ENCODE measurements at places on chromosomes 1 and 21. TPM values are rescaled to one million over a fixed set of nuclear protein-coding genes. Genes with fewer than 3 reads are reported as not detected.
A peak's percentile ranks its signal among the peaks of the same experiment; 100 is the strongest.

- H3K27me3 ChIP-seq, result no peaks in the 10 kb centered on the region
- H3K4me3 ChIP-seq, result no peak overlapping the region
- H3K36me3 ChIP-seq, result no peaks in the 10 kb centered on the region
- H3K27ac ChIP-seq, result no peak overlapping the region
- H3K4me1 ChIP-seq, result no peaks in the 10 kb centered on the region
Measured at GRCh38 chr21:39721885-39722284, 23.1 kb upstream of the IGSF5 start.

- H3K4me1 ChIP-seq, result no peaks in the 10 kb centered on the region
Measured at GRCh38 chr1:38790422-38791163, 69.0 kb downstream of the RRAGC start.

The RAB25 gene
- total RNA-seq, result not detected

- no peak overlapping the region for H3K27ac ChIP-seq
- H3K36me3 ChIP-seq, result no peaks in the 10 kb centered on the region
- no peak overlapping the region for H3K4me3 ChIP-seq
- H3K4me1 ChIP-seq, result no peaks in the 10 kb centered on the region
- no peak for DNase-seq
Measured at GRCh38 chr1:222955964-222956363, 141.1 kb downstream of the DISP1 start.

GRCh38 chr1:180000575-180000974 is 46.0 kb downstream of the CEP350 start:
- no peak overlapping the region for H3K27ac ChIP-seq
- peaks cover 2% of the 10 kb centered on the region for H3K36me3 ChIP-seq
- no peak overlapping the region for H3K4me3 ChIP-seq
- H3K27me3 ChIP-seq, result no peaks in the 10 kb centered on the region
- no peak for DNase-seq

The VANGL2 gene
- total RNA-seq, result not detected

- no peaks in the 10 kb centered on the region for H3K4me1 ChIP-seq
- H3K27me3 ChIP-seq, result peaks cover 19% of the 10 kb centered on the region
- no peaks in the 10 kb centered on the region for H3K36me3 ChIP-seq
- H3K27ac ChIP-seq, result no peak overlapping the region
- no peak for DNase-seq
Measured at GRCh38 chr21:33149181-33149580, 79.2 kb downstream of the OLIG1 start.

DNA sequence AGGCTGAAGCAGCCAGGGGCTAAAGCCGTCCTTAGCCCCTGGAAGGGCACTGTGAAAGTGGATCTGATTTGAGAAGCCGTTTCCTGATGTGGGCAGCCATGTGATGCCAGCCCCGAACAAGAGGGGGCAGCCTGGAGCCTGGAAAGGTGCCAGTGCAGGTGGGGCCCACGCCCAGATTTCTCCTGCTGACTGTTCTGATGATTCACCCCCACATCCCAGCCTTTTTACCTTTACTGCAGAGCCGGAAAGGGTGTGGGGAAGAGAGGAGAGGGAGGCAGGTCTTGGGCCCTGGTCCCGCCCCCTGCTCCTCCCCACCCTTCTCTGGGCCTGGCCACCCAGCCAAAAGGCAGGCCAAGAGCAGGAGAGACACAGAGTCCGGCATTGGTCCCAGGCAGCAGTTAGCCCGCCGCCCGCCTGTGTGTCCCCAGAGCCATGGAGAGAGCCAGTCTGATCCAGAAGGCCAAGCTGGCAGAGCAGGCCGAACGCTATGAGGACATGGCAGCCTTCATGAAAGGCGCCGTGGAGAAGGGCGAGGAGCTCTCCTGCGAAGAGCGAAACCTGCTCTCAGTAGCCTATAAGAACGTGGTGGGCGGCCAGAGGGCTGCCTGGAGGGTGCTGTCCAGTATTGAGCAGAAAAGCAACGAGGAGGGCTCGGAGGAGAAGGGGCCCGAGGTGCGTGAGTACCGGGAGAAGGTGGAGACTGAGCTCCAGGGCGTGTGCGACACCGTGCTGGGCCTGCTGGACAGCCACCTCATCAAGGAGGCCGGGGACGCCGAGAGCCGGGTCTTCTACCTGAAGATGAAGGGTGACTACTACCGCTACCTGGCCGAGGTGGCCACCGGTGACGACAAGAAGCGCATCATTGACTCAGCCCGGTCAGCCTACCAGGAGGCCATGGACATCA is at the start of gene SFN:
Gene SFN (plus strand): TSS at position 369 of the 904 bp plus-strand sequence. CDS start 64 bp downstream, at position 433.
- H3K27me3 ChIP-seq, result no peaks in the 10 kb centered on the region
- no peaks in the 10 kb centered on the region for H3K36me3 ChIP-seq
- peaks cover 7% of the 10 kb centered on the region for H3K4me1 ChIP-seq
- H3K4me3 ChIP-seq, result no peak within 1 kb of the TSS
- H3K27ac ChIP-seq, result no peak within 1 kb of the TSS

The F13B gene
- not detected for total RNA-seq

The DYNLT5 gene
- total RNA-seq, result under 0.01 TPM

- H3K27ac ChIP-seq, result no peak overlapping the region
- H3K36me3 ChIP-seq, result peaks cover 3% of the 10 kb centered on the region
- no peak for DNase-seq
- peaks cover 60% of the 10 kb centered on the region for H3K4me1 ChIP-seq
- no peak overlapping the region for H3K4me3 ChIP-seq
Measured at GRCh38 chr1:27598295-27598687, 5.7 kb downstream of the AHDC1 start.

DNA sequence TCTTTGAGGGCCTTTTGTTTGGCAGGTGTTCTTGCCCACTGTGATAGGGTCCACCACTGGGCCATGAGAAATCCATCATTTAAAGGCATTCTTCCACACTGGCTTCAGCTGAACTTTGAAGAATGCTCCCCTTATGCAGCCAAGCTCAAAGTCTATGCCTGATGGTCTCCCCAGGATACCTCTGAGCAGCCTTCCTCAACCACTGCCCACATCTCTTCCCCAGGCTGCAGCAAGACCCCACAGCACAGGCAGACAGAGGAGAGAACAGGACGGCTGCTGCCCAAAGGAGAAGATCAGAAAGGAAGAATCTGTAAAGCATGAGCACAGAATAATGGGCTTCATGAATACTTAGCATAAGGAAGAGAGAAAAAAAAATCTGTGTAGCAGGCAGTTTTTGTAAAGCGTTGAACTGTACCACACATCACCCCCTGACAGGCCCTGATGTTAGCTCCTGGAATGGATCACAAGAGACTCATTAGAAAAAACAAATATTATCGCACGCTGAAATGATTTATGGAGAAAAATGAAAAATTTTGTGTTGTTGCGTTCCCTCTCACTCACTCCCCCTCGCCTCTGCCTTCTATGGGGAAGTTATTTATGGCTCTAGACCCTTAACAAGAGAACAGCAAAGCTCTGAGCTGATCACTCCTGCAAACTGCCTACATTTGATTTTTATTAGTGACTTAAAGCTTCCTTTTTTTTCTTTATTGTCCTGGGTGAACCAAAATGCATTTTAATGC is 134.1 kb downstream of the TMEM53 start:
- no peaks in the 10 kb centered on the region for H3K4me1 ChIP-seq
- peaks cover 27% of the 10 kb centered on the region for H3K27me3 ChIP-seq
- H3K4me3 ChIP-seq, result no peak overlapping the region
- no peak overlapping the region for H3K27ac ChIP-seq
- DNase-seq, result no peak
- H3K36me3 ChIP-seq, result no peaks in the 10 kb centered on the region

- H3K27ac ChIP-seq, result peak overlapping the region; percentile 95
- H3K27me3 ChIP-seq, result no peaks in the 10 kb centered on the region
- DNase-seq, result peak; percentile 88
- peaks cover 50% of the 10 kb centered on the region for H3K4me1 ChIP-seq
- H3K4me3 ChIP-seq, result no peak overlapping the region
- peaks cover 4% of the 10 kb centered on the region for H3K36me3 ChIP-seq
Measured at GRCh38 chr1:21931171-21932093, 5.7 kb downstream of the HSPG2 start.

- H3K27me3 ChIP-seq, result no peaks in the 10 kb centered on the region
- H3K36me3 ChIP-seq, result no peaks in the 10 kb centered on the region
- no peak overlapping the region for H3K4me3 ChIP-seq
- no peak for DNase-seq
- H3K4me1 ChIP-seq, result no peaks in the 10 kb centered on the region
Measured at GRCh38 chr21:41869771-41870170, 9.4 kb downstream of the PRDM15 start.

DNA sequence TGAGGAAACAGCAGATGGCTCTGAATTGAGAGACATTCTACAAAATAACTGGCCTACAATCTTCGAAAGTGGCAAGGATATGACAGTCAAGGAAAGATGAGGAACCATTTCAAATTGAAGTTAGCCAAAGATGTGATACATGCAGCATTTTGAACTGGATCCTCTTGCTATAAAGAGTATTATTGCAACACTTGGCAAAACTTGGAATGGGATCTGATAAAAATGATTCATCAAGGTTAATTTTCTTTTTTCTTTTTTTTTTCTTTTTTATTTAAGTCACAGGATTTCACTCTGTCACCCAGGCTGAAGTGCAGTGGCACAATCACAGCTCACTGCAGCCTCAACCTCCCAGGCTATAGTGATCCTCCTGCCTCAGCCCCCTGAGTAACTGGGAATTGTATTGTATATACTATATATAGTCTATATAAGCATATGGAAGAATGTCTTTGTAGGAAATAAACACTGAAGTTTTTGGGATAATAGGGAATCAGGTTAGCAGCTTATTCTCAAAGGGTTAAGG is 49.8 kb upstream of the GJA8 start:
- no peaks in the 10 kb centered on the region for H3K27me3 ChIP-seq
- peak; percentile 14 for DNase-seq
- H3K36me3 ChIP-seq, result no peaks in the 10 kb centered on the region
- no peak overlapping the region for H3K27ac ChIP-seq
- H3K4me1 ChIP-seq, result no peaks in the 10 kb centered on the region

- no peak overlapping the region for H3K27ac ChIP-seq
- no peak overlapping the region for H3K4me3 ChIP-seq
- H3K36me3 ChIP-seq, result no peaks in the 10 kb centered on the region
- no peaks in the 10 kb centered on the region for H3K27me3 ChIP-seq
Measured at GRCh38 chr1:81225789-81226602, 574.7 kb upstream of the ADGRL2 start.

DNA sequence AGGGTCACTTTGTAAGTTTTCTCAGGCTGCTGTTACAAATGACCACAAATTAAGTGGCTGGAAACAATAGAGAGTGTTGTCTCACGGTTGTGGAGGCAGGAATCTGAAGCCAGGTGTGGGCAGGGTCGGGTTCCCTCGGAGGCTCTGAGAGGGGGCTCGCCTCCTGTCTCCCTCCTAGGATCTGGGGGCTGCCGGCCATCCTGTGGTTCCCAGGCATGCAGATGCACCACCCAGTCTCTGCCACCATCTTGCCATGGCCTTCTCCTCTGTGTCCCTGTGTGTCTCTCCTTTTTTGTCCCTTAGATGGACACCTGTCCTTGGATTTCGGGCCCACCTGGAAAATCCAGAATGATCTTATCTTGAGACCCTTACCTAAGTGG is 4.8 kb downstream of the TP73 start:
- H3K27ac ChIP-seq, result no peak overlapping the region
- DNase-seq, result no peak
- H3K4me1 ChIP-seq, result no peaks in the 10 kb centered on the region
- no peaks in the 10 kb centered on the region for H3K36me3 ChIP-seq
- peaks cover 23% of the 10 kb centered on the region for H3K27me3 ChIP-seq

GRCh38 chr1:77446841-77447555 is 165.2 kb downstream of the AK5 start:
- H3K4me3 ChIP-seq, result no peak overlapping the region
- no peak for DNase-seq
- H3K27me3 ChIP-seq, result no peaks in the 10 kb centered on the region
- H3K36me3 ChIP-seq, result no peaks in the 10 kb centered on the region

DNA sequence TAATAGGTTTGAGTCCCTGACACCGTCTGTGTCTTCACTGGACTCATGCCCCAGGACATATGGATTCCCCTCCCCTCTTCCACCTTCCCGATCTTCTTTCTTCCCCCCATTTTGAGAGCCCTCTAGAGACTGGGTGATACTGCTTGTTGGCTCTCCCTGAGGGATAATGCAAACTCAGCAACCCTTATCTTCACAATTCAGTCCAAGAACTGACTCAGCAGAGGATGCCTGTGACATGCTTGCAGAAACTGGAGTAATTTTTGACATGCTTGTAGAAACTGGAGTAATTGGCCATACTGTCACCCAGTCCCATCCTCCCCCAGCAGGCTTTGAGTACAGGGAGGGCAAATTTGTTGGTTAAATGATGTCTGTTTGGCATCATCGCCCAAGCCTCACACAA is 127.6 kb upstream of the CTTNBP2NL start:
- H3K27ac ChIP-seq, result no peak overlapping the region
- H3K4me1 ChIP-seq, result no peaks in the 10 kb centered on the region
- no peaks in the 10 kb centered on the region for H3K36me3 ChIP-seq

The THBS3 gene
- 38.3 TPM for total RNA-seq

DNA sequence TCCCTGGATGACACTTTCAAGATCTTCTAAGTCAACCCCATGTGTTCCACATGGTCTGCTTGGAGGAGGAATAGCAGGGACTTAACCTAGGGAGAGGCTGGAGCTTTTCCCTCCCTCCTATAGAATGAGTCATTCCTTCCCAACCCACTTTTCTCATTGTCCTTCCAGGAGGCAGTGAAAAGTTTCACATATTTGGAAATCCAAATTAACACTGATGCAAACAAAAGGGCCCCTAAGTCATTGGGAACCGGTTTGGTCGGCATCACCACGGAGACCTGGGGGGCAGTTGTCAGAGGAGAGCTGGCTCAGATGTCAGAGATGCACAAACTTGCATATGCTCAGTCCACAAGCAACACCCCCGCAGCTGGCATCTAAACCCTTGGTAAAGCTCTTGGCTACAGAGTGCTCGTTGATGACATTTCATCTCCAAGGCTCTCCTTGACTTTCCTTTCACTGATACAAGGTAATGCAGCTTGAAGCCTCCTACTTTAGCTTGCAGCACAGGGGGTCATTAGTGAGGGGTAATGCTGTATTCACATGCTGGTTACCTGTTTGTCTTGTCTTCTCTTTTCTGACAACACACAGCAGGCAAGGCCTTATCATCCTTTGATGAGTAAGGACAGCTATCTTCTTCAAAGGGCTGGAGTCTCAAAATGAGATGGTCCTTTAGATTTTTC is 12.3 kb upstream of the LRRC8D start:
- no peak overlapping the region for H3K27ac ChIP-seq
- no peaks in the 10 kb centered on the region for H3K36me3 ChIP-seq
- no peaks in the 10 kb centered on the region for H3K4me1 ChIP-seq
- no peak overlapping the region for H3K4me3 ChIP-seq
- H3K27me3 ChIP-seq, result no peaks in the 10 kb centered on the region

GRCh38 chr21:33229784-33230544 is at the start of gene IFNAR2:
Gene IFNAR2, plus strand, starts transcription at chr21:33229938. Its CDS starts 11,985 bp downstream, at chr21:33241923.
- H3K4me3 ChIP-seq, result peak within 1 kb of the TSS; percentile 91
- peak within 1 kb of the TSS; percentile 85 for H3K27ac ChIP-seq
- peak; percentile 39 for DNase-seq

DNA sequence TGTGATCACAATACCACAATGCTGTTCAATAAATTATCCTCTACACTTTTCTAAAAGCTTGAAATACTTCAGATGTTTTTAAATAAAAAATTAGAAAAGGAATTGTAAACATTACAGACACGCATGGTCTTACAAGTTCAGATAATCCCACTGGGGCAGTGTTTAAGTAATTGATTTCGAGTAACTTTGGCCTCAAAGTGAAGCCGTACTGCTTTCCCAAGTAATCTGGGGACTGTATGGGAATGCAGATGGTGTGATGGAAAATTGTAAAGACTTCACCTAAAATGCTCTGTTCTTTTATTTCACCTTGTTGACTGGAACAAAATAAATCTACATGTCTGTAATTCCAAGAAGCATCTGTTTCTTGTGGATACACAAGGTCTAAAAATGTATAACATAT is 401.7 kb upstream of the LYPLAL1 start:
- no peak overlapping the region for H3K4me3 ChIP-seq
- H3K27me3 ChIP-seq, result no peaks in the 10 kb centered on the region
- H3K36me3 ChIP-seq, result no peaks in the 10 kb centered on the region
- no peak for DNase-seq
- no peaks in the 10 kb centered on the region for H3K4me1 ChIP-seq

Measured in fibroblast of lung (primary cell).